ENCODE measurements at places on chromosomes 6 and 20.

- DNase-seq = no peak
These were observed 119.1 kb upstream of the CD93 start for GRCh38 chr20:23205211-23205610.

DNA sequence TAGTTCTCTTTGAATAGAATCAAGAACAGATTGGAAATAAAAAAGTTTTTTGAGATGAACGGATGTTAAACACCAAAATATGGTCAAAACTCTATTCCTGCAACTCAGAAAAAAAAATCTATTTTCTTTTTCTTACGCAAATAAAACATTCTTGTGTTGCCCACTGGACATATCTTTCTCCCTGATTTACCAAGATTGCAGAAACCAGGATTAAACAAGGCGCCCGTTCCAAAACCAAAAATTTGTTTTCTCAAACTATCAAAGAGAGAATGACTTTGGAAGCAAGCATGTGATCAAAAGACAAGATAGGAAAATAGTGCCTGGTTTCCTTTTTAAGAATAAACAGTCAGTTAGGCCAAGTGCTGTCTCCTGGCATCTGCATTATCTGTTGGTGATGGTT lies 273.1 kb downstream of the CLIC5 start:
- no peak for DNase-seq

- DNase-seq = no peak
These were observed 14.3 kb downstream of the B4GALT5 start for GRCh38 chr20:49699200-49699992.

DNA sequence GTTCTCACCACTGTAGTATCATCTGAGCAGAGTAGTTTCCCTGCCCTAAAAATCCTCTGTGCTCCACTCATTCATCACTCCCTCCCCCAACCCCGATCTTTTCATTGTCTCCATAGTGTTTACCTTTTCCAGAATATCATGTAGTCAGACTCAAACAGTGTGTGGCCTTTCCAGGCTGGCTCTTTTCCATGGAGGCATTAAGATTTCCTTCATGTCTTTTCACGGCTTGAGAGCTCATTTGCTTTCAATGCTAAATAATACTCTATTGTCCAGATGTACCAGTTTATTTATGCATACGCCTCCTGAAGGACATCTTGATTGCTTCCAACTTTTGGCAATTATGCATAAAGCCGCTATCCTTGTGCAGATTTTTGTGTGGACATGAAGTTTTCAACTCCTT lies 235.8 kb downstream of the PHACTR1 start:
- no peak for DNase-seq

- no peak for DNase-seq
These were observed 131.4 kb upstream of the TRAF3IP2 start for GRCh38 chr6:111737065-111737521.

DNA sequence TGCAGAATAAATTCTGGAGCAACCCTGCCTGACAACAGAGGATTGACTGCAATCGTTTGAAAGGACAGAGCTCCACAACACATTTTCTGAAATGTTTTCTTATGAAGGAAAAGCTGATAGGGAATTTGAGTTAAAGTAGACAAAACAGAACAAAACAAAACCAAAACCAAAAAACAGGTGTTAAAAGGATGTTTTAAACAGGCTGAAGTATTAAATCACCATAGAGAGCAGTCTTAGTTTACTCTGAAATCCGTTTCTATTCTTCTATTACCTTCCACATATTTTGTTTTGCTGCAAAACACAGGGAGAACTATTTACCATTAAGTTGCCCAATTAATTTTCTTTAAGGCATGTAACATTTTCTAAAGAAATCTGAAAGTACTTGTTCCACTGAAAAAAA lies 93.4 kb upstream of the MLIP start:
- DNase-seq = no peak

- no peak for DNase-seq
These were observed 164.4 kb downstream of the SIM1 start for GRCh38 chr6:100300221-100300736.

- DNase-seq = no peak
These were observed 55.1 kb downstream of the JAG1 start for GRCh38 chr20:10618611-10619245.

GRCh38 chr6:24664046-24664987 lies 2.4 kb downstream of the TDP2 start:
- DNase-seq = no peak

- DNase-seq = no peak
These were observed 17.1 kb upstream of the EFHC1 start for GRCh38 chr6:52403086-52403485.

GRCh38 chr6:118632359-118632758 lies 19.0 kb downstream of the CEP85L start:
- DNase-seq = no peak

DNA sequence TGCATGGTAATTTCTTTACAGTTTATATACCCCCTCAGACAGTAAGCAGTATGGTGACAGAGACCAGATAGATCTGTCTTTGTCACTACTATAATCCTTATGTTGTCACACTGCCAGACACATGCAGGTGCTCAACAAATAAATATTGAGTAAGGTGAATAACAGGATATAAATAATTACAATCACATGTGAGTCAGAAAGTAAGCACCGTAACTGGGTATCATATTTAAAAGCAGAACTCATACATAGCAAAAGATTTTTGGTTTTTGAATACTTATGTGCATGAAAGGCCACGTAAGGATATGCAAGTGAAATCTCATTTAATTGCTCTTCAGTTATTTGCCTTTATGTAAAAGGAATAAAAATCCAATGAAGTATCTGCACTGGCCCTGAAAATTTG lies 17.4 kb downstream of the CNBD2 start:
- no peak for DNase-seq

DNA sequence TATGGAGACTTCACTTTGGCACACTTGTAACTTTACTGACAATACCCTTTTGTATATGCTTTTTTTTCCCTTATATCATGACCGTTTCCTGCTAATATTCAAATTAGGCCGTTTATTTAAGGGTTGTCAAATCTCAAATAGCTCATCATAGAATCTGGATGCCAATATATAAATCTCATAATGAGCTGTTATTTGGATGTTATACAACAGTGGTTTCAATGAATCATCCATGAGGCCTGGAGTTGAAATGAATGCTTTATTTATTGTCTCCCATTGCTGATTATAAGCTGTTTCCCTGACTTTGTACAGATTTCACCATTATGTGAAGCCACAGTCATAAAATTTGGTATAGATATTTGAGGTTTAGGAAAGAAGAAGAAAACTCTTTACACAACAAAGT lies 256.1 kb downstream of the PLCB1 start:
- no peak for DNase-seq

DNA sequence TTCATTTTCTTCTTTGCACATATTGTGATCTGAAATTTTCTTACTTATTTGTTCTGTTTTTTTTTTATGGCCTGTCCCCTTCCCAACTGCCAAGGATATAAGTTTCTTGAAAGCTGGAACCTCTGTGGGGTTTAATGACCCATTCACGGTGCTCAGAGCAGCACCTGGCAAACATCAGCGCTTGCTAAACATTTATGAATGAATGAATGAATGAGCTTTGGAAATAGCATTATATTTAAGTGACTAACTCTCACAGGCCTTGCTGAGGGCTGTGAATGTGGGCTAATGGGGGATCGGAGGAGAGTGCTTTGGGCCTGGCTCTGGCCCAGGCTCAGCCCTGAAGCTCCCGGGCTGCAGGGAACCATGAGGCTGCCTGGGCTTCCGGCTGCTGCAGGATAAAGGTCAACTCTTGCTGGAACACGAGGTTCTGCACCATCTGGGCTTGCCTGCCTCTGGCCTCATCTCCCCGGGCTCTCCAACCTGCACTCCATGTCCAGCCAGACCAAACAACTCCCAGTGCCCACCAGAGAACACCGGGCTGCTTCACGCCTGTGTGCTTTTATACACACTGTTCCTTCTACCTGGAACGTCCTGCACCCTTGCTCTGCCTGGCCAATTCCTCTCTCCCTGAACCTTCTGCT lies 14.6 kb upstream of the ARMC12 start:
- no peak for DNase-seq

DNA sequence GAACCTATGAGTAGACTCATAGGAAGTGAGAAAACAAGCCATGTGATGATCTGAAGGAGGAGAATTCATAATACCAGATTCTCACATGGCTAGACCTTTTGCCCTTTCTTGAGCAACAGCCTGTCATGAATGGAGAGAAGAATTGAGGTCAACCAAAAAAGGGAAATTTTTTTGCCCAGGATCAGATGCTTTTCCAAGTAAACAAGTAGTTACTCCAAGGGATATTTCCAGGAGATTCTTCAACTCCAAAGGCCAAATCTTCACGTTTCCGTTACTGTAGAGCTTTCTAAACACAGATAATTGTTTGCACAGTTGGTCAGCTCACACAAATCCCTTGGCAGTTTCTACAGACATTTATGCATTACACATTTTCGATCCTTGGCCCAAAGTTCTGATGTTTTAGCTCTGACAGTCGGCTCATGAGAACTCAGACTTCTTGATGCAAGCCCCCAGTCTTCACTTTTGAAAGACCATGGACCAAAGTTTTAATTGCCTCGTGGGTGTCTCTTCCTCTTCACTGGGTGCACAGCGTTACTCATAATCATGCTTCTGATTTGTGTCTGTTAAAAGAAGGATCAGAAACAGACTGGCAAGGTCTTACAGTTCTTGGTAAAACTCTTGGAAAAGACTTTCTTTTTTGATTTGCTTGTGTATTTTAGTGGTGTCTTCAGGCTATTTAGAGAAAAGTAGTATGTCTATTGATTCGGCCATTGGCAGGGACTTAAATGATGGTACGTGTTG lies 115.0 kb downstream of the TSHZ2 start:
- no peak for DNase-seq

DNA sequence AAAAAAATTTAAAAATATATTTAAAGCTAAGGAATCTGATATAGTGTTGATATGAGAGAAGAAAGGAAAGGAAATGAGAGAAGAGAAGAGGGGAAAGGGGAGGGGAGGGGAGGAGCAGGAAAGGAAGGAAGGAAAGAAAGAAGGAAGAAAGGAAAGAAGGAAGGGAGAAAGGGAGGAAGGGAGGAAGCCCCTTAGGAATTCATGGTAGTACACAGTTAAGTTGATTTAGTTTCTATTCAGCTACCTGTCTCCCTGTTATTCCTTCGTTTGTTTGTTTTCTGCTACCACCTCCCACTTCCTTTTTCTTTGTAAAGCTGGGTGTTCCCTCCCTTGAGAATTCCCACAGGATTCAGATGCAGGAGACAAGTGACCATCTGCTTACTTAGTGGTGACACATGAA lies 1025.4 kb upstream of the FLRT3 start:
- no peak for DNase-seq

- DNase-seq = no peak
These were observed 593.0 kb downstream of the FRK start for GRCh38 chr6:115467726-115468125.

All from Kasumi-1 (cell line).